Activated CD4-positive, alpha-beta T cell treated with anti-CD3 and anti-CD28 coated beads, Interleukin-2, amount 10 ng/mL, durations not matched to agents 7 days and 5 days (primary cell): ENCODE measurements at places on chromosomes 5 and 9. TPM values are rescaled to one million over a fixed set of nuclear protein-coding genes. Genes with fewer than 3 reads are reported as not detected.

The ENHO gene
- not detected for total RNA-seq

GRCh38 chr5:93583768-93584595, 960 bp downstream of the NR2F1 start:
- H3K27me3 ChIP-seq = peaks cover 44% of the 10 kb centered on the region
- peak overlapping the region; percentile 10 for H3K4me3 ChIP-seq
- H3K4me1 ChIP-seq = peaks cover 31% of the 10 kb centered on the region
- H3K27ac ChIP-seq = peak overlapping the region; percentile 36

DNA sequence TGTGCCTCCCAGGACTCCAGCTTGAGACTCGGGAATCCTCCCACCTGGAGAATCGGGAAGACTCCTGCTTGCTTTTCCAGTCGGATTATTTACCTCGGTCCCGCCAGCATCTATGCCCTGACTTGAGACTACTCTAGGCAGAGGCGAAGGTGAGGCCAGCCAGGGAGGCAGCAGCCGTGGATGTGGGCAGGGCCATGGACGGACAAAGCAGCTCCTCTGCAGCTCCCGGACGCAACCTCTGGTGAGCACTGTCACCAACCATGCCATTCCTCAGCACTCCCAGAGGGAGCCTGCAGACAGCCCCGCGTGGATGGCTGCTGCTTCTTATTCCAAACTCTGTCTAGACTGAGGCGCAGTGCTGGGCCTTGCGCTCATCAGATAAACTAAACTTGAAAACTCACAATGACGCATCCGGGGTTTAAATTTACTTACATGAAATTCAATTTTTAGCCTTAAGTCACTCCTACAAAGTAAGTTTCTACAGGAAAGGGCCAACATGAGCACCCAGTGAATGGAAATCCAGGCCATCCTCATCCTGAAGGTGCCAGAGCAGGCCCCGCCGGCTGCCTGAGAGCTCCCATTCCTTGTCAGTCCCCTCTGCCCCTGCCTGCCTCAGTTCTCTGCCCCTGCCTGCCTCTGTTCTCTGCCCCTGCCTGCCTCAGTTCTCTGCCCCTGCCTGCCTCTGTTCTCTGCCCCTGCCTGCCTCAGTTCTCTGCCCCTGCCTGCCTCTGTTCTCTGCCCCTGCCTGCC, 17.8 kb downstream of the MED10 start:
- H3K4me1 ChIP-seq = peaks cover 31% of the 10 kb centered on the region
- peak overlapping the region; percentile 91 for H3K27ac ChIP-seq
- H3K4me3 ChIP-seq = peak overlapping the region; percentile 59
- DNase-seq = no peak
- H3K36me3 ChIP-seq = peaks cover 20% of the 10 kb centered on the region
- H3K27me3 ChIP-seq = no peaks in the 10 kb centered on the region

The SOX30 gene
- 0.10 TPM for total RNA-seq

DNA sequence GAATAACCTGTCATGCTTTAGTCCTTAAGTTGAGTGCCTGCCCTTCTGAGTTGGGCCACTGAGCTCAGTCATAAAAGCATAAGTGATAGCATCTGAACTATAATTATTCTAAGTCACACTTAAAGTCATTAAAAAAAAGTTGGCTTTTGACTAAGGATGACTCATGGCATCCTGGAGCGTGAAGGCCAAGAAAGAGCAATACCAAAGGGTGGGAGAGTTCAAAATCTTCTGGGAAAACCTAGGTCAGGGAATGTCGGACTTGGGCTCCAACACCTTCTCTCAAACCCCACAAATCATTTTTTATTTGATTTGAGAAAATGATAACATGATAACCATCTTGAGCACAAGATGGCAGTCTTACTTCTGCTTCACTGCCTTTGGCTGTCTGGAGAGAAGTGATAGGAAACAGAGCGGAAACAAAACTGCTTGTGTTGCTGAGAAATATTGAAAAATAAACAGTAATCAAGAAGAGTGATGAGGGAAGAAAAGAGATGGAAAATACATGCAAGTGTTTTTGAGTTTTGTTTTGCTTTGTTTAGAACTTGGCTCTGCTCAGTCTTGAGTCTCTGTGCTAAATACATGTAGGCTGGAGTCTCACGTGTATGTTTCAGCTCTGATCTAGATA, 16.9 kb upstream of the NTRK2 start:
- no peak overlapping the region for H3K4me3 ChIP-seq
- DNase-seq = no peak
- H3K27me3 ChIP-seq = no peaks in the 10 kb centered on the region
- no peaks in the 10 kb centered on the region for H3K4me1 ChIP-seq
- H3K27ac ChIP-seq = no peak overlapping the region

- no peak for DNase-seq
- H3K4me3 ChIP-seq = no peak overlapping the region
- no peaks in the 10 kb centered on the region for H3K27me3 ChIP-seq
- H3K36me3 ChIP-seq = no peaks in the 10 kb centered on the region
These were observed 391.9 kb upstream of the IRX2 start for GRCh38 chr5:3143382-3143781.

The SLC6A7 gene
- not detected for total RNA-seq

DNA sequence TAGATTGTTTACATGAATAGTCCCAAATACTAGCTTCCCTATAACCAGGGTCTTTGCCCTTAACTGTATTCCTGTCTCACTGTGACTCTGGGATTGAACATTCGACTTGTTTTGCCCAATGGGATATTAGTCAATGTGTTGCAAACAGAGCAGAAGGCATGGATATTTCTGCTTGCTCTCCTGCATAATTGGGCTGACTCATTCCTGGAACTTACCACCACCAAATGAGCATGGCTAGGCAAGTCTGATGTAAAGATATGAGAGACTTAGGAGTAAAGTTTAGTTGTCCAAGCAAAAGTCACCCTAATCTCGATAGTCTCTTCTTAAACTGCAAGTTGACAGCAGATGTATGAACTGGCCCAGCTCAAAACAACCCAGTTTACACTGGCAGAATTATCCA, 273.5 kb upstream of the CCNG1 start:
- no peak overlapping the region for H3K4me3 ChIP-seq
- no peak overlapping the region for H3K27ac ChIP-seq
- H3K27me3 ChIP-seq = no peaks in the 10 kb centered on the region
- H3K36me3 ChIP-seq = no peaks in the 10 kb centered on the region
- no peaks in the 10 kb centered on the region for H3K4me1 ChIP-seq

GRCh38 chr5:170266570-170267381, 30.8 kb downstream of the LCP2 start:
- peak overlapping the region; percentile 84 for H3K27ac ChIP-seq
- DNase-seq = peak; percentile 65
- no peaks in the 10 kb centered on the region for H3K27me3 ChIP-seq
- H3K4me3 ChIP-seq = peak overlapping the region; percentile 38
- peaks cover 96% of the 10 kb centered on the region for H3K4me1 ChIP-seq
